Spinal cord (tissue), 10 donors: ENCODE measurements at places on chromosomes 4 and X. TPM values are rescaled to one million over a fixed set of nuclear protein-coding genes. Genes with fewer than 3 reads are reported as not detected.
A peak's percentile ranks its signal among the peaks of the same experiment; 100 is the strongest.

GRCh38 chr4:15262396-15262795, 165.4 kb upstream of the C1QTNF7 start:
- no peak overlapping the region for H3K4me3 ChIP-seq
- no peak overlapping the region for H3K27ac ChIP-seq
- DNase-seq, result no peak

The ADGRG2 gene
- total RNA-seq, result 4.5 TPM

- no peaks in the 10 kb centered on the region for H3K4me1 ChIP-seq
- no peaks in the 10 kb centered on the region for H3K36me3 ChIP-seq
- no peak overlapping the region for H3K4me3 ChIP-seq
- H3K27ac ChIP-seq, result no peak overlapping the region
- H3K27me3 ChIP-seq, result no peaks in the 10 kb centered on the region
Observed at GRCh38 chr4:77493120-77493752, 112.4 kb upstream of the CXCL13 start.

DNA sequence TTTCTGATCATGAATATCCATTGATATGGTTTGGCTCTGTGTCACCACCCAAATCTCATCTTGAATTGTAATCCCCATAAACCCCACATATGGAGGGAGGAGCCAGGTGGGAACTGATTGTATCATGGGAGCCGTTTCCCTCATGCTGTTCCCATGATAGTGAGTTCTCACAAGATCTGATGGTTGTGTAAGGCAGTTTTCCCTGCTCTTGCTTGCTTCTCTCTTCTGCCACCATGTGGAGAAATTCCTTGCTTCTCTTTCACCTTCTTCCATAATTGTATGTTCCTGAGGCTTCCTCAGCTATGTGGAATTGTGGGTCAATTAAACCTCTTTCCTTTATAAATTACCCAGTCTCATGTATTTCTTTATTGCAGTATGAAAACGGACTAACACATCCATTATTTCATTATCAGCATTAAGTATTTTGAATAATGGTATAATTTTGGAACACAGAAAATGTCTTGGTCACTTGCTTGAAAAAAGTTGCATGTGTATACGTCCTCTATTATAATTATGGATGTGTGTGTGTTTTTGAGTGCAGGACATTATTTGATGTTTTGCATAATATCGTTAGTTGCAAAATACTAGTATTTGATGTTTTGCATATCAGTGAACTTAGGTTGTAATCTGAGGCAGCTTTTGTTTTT, 334.6 kb downstream of the PCDH10 start:
- no peaks in the 10 kb centered on the region for H3K4me1 ChIP-seq
- H3K4me3 ChIP-seq, result no peak overlapping the region
- DNase-seq, result peak; percentile 39
- no peaks in the 10 kb centered on the region for H3K27me3 ChIP-seq
- no peak overlapping the region for H3K27ac ChIP-seq

The HERC3 gene
- total RNA-seq, result 20.1 TPM
